ENCODE measurements at places on chromosomes 2 and 18.

DNA sequence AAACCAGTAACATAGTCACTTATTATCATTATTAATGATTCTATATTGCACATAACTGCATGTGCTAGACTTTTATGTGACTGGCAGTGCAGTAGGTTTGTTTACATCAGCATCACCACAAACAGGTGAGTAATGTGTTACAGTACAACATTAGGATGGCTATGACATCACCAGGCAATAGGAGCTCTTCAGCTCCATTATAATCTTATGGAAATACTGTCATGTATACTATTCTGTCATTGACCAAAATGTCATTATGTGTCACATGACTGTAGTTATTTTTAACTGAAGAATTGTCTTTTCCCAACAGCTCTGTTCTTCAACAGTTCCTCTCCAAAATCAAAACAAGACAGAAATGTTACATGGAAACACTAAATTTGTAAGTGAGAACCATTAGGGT, 96.3 kb downstream of the C18orf54 start:
- no peak for DNase-seq

DNA sequence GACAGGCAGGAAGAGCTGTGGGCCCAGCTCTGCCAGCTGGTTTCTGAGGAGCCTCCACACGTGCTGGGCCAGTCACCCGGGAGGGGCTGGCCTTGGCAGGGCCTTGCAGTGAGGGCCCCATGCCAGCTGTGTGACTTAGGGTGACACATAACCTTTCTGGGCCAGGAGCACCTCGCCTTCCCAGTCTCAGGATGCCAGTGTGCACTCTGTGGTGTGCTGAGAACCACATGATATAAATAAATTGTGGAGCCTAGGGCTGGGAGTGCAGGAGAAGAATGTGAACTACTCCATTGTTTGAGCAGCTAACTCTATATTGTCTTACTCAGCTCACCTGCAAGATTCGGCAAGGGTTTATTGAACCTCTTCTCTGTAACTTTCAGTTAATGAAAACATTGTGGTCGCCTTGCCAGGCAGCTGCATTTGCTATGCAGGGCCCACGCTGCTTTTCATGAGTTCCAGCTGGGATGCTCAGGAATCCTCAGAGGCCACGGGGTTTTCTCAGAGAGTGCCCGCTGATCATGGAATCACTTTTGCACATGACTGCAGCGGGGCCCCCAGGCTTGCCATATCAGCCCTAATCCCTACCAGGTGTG, 222.3 kb downstream of the SH3RF3 start:
- DNase-seq: no peak

- no peak for DNase-seq
These were observed 824 bp upstream of the VPS54 start for GRCh38 chr2:64019975-64020528.

DNA sequence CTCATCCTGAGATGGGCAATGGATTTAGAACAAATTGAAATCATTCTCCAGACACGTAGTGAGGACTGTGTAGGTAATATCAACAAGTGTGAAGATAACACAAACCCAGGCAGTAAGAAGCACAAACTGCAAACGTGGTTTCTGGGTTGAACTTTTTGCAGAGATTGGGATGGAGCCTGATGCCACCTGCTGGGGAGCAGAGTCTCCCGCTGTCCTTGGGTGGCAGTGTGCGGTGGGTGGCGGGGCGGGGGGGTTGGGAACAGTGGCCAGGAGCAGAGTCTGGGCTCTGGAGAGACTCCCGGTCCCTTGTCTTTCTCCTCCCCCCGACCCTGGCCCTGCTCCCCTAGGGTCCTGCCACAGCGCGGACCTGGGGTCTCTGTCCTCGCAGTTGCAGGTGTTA, 19.5 kb downstream of the TRAF3IP1 start:
- no peak for DNase-seq

DNA sequence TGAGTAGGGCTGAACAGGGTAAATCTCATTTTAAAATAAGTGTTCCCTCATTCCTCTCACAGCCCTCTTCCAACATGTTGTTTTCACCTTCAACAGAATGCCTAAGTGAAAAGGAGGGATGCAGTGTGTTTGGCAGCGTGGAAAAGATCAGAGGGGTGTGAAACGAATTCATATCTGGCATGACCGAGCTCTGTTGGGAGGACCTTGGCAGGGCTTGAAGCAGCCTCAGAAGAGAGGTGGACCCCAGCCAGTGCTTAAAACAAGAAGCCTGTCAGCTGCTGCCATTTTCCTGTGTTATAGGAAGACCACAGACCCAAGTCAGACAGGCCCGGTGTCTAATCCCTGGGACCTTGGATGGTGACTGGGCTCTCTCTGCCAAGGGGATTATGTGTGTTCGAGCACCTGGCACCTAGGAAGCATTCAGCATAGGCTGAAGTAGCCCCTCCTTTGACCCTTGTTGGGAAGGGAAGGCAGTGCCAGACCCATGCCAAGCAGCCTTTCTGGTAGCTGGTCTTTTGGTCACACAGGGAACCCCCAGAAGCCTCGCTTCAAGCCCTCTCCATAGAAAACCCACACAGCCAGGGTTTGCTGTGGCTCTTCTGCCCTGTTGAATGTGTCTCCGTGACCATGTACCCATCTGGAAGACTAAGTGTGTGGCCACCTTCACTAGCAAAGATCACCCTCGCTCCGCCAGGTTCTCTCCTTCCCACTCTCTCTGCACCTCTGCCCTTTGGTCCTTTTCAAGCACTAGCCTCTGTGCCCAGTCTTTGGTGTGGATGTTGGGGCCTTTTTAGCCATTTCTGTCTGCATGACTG, 87.5 kb upstream of the ST3GAL5 start:
- no peak for DNase-seq

GRCh38 chr2:166516712-166517303, 22.8 kb upstream of the SCN7A start:
- peak; percentile 30 for DNase-seq

DNA sequence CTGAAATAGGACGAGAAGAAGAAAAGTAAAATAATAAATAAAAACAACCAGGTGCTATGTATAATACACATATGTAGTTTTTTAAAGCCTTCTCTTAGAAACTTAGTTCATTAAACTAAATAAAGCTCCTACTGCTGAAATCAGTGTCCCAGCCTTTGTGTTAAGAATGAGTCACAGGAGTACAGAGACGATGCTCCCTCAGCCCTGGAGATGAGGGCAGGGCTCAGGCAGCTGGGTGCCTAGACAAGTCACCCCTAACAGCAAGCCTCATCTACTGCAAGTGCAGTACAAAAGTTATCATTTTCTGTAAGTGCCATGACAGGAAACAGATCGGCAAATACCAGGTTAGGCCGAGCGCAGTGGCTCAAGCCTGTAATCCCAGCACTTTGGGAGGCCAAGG, 18.2 kb downstream of the KIDINS220 start:
- no peak for DNase-seq

- no peak for DNase-seq
These were observed 65.9 kb downstream of the BCL2 start for GRCh38 chr18:63253428-63254372.

- peak; percentile 61 for DNase-seq
These were observed 12.4 kb downstream of the NIF3L1 start for GRCh38 chr2:200901459-200902072.

GRCh38 chr2:40725950-40726349, 274.1 kb upstream of the SLC8A1 start:
- no peak for DNase-seq

DNA sequence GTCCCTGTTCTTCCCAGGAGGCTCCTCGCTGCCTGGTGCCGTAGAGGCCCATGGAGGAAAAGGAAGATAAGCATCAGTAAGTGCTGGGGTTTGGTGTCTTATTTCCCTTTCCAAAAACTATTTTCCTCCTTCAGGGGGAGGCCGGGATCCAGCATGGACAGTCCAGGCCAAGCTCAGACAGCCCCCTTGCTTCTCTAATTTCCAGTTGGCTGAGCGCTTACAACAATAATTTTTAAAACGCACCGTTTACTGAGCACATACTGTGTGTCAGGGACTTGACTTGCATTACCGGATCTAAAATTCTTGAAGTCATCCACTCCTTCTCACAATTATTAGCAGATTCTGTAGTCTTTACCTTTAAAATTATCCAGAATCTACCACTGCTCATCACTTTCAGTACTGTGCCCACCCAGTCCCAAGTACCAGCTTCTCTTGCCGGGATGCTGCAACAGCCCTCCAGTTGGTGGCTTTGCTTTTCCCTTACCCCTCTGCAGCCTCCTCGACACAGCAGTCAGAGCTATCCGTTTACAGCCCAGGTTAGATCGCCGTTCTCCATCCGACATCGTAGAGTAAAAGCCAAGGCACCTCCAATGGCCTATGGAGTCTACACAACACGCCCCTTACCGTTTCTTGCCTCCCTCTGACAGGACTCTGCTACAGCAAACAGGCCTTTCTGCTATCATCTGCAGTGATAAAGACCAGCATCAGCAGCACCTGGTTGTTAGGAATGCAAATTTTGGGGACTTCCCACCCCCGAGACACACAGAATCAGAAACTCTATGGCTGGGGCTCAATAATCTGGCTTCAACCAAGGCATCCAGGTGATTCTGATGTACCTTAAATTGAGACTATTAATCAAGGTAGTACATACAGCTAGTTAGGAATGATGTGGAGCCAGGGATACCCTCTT, 75.2 kb upstream of the TSPYL6 start:
- no peak for DNase-seq

DNA sequence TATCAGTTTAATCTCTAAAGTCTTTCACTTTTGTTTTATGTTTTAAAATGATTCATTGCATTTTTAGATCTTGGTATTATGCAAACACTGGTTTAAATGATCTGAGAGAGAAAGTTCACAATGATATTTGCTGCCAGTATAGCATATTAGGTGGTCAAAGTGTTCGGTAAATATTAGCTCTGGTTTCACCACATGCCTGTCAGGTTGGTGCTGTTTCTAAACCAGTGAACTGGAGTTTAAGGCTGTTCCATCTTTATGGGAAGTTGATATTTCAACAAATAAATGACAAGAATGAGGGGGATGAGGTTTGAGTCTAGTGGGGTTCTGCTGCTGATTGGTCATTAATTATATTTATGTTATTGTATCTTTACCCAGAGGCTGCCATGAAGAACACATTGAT, 436.4 kb downstream of the DCDC2C start:
- DNase-seq: no peak

DNA sequence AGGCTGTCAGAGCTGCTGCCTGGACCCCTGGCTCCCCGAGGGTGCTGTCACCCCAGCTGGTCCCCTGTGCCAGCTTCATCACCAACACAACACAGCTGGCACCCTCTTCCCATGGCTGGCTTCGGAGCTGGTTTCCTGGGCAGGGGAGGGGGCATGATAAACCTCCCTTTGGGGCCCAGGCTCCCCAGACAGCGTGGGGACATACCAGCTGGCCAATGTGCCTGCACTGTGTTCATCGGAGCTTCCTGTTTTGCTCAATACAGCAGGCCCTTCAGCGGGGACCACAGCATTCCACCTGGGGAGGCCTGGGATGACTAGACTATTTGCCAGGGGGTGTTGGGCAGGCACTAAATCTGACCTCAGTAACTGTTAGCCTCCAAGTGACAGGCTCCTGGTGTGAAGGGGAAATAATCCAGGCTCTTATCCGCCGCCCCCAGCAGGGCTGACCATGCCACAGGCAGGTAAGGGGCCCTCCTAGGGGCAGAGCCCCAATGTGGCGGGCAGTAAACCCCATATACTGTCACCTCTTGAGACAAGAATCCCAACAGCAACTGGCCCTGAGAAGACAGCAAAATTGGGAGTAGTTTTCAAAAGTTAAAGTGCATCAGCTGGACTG, 44.6 kb downstream of the EMX1 start:
- DNase-seq: no peak

DNA sequence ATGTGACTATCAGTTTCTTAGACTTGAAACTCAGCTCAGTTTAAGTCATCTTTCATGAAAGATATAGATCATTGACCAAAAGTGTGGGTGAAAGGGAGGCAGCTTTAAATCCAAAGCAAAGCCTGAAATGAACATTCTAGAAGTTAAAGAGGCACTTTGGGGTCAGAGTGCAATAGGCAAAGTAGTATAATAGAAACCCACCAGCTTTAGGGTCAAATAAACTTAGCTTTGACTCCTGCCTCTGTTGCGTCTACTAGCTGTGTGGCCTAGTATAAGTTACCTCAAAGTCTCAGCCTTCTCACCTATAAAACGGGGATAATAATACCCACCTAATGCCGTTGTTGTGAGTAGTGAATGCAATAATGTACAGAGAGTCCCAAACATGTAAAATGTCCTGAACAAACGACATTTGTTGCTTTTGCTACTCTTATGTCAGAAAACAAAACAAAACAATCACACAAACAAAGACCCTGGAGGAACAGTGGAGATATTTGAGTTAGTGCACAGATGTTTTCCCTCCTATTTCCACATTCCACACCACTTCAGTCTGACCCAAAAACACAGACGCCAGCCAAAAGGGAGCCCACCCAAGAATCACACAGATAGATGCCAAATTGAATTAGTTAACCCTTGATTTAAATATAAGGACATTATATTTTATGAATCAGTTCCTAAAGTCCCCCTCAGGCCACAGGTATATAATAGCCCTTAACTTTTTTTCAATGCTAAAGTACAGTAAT, 657.0 kb downstream of the ARHGAP15 start:
- DNase-seq: no peak

- DNase-seq: no peak
These were observed 23.7 kb downstream of the TMEM127 start for GRCh38 chr2:96241900-96242611.

GRCh38 chr2:215743066-215743465, 270.3 kb downstream of the MREG start:
- no peak for DNase-seq

DNA sequence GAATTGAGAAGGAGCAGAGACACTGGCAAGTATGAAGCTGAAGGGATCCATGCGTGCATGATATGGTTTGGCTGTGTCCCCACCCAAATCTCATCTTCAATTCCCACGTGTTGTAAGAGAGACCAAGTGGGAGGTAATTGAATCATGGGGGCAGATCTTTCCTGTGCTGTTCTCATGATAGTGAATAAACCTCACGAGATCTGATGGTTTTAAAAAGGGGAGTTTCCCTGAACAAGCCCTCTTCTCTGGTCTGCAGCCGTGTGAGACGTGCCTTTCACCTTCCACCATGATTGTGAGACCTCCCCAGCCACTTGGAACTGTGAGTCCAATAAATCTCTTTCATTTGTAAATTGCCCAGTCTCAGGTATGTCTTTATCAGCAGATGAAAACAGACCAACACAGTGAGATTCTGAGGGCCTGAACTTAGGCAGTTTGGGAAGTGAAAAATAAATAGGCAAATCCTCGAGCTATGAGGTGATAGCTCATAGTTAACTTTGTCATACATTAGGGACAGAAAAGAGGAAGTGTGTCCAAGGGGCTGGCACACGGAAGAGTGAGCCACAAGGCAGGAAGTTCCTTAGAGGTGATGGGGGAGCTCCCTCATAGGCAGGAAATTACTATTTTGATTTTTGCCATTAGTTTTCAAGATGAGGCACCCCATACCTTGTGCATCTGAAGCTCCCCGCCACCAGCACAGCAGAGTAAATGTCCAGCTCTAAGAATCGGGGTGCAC, 658.8 kb upstream of the ID2 start:
- no peak for DNase-seq

DNA sequence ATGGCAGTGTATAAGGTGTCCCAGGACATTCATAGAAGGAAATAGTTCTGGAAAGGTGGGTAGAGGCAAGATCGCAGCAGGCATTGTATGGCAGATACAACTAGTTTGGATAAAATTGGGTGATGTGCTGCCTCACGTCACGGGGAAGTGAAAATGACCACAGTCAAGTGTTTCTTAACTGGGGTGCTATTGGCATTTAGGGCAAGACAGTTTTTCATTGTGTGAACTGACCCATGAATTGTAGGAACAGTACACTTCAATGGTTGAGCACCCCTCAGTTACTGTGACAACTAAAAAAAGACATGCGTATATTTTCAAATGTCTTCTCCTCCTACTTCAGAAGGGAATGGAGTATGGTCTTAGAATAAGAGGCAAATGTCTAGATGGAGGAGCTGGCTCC, 22.3 kb upstream of the CYRIA start:
- DNase-seq: no peak

All from WTC11 (cell line).